ENCODE measurements at places on chromosomes 2 and 18.

DNA sequence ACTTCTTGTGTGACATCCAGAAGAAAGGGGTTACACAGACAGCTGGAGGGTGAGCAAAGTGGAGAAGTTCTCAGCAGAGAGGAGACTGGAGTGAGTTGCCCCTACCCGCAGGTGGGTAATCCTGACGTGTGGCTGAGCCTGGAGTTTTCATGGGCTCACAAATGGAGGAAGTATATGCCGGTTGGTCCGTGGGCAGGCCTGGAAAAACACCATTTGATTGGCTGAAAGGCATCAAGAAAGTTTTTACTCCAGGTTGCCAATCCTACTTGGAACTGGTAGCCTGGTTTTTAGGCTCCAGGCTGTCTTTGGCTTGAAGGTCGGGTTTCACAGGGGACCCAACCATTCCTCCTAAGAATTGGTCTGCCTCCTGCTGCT, 1177.4 kb upstream of the LRRTM1 start:
- DNase-seq, result no peak

DNA sequence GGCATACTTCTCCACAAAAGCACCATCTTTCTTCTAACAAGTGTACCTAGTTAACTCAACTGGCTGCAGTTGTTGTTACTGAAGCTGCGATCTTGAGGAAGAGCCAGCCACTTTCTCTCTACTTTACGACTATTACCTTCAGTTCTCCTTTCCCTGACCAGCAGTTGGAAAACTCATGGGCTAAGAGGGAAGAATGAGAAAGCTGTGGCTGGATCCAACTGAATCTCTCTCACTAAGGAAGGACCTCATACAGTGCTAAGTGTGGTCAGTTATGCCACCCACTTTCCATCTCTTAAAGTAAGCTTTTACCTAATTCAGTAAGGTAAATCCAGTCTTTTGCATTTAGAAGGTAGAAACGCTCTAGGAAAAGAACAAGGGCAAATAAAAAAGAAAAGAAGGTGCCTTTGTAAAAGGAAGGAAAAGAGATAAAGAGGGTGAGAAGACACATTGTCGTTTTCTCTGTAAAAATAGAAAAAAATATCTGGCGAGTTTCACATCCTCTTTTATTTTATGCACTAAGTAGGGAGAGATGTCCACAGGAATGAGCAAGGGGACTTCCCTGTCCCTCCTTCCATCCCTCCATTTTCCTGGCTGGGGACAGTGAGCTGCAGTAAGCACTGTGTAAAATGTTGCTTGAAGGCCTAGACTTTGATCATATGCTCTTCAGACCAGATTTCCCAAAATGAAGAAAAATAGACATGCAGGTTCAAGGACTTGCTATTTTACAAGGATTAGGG, 73.4 kb downstream of the PLEKHM3 start:
- no peak for DNase-seq

DNA sequence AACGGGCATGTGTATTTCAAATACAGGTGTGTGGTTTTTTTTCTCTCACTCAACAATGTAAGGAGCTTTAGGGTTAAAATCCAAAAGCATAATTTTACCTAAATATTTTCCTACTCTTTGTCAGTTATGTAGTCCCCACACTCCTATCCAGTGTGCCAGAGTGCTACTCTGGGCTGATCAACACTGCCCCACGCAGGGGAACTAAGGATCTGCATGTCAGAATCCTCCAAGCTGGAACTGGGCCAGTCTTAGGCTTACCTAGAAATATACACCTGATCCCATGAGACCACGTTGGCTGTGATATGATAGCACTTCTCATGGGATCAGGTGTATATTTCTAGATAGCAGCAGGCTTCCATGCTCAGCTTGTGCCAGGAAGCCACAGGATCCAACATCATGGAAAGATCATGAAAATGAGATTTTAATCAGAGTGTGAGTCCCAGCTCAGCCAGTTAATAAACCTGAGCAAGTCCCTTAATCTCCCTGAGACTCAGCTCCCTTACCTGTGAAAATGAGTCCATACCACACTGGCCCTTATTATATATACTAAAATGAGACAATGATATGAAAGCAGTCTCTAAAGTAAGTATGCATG, 29.7 kb downstream of the CCDC141 start:
- peak; percentile 78 for DNase-seq

- peak; percentile 84 for DNase-seq
Observed at GRCh38 chr18:48788373-48788772, 162.4 kb downstream of the SMAD7 start.

DNA sequence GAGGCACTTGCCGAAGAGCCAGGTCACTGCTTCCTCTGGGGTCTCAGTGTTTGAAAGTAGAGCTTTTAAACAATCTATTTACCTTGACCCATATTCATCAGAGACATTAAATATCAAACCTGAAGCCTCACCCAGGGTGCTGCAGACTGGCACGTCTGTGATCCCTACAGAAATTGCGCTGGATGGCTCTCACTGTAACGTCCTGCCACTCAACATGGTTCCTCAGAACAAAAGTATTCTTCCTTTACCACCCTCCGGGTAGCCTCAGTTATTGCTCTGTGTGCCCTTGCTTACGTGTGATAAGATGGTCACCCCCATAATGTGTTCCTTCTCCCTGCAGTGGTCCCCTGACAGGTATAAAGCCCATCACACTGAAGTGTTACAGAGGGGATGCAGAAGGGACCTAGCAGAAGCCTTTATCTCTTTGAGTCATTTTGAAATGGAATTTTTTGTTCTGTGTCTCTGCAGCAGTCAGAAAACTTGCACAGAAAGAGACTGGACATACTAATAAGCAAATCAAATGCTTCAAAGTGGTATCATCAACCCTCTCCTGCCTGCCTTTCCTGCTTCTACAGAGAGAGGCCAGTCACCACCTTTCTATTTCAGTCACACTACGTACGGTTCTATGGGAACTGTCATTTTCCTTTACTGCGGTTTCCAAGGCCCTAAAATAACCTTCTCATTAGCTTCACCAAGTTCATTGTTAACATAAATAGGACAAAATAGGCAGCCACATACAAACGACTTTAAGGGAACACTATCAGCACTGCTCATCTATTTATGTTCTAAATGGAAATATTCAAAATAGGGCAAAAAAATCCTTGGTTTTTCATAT, 86.8 kb downstream of the METTL8 start:
- DNase-seq, result no peak

DNA sequence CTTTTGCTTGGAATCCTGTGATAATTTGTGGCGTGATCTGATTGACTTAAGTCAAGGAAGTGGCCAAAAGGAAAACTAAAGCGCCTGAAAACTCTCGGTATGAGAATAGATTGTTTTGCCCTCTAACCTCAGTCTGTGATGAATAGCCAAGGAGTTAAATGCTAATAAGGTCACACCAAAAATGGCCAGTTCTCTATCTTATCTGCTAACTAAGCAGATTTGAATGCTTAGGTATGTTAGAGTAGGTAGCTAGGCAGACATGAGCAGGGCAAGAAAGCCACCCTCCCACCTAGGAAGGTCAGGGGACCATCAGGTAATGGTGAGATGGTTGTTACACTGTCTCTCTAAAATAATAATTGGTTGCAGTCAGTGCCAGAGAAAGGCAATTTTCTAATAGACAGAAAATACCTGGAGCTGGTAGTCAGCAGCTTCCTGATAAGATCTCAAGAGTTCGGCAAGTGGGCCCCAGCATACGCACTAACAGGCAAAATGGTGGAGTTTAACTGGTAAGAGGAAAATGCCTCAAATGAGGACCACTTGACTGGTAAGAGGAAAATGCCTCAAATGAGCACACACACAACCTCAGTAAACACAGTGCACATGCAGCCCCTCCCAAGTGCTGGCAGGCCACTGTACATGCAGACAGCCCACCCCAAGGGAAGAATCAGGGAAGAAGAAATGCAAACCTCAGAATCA, 468.4 kb downstream of the MBD2 start:
- peak; percentile 62 for DNase-seq

- peak; percentile 74 for DNase-seq
Observed at GRCh38 chr2:49154140-49154539, at the start of gene FSHR. TSS of gene FSHR (minus strand) at chr2:49154515. CDS start at chr2:49154417, 98 bp downstream.

DNA sequence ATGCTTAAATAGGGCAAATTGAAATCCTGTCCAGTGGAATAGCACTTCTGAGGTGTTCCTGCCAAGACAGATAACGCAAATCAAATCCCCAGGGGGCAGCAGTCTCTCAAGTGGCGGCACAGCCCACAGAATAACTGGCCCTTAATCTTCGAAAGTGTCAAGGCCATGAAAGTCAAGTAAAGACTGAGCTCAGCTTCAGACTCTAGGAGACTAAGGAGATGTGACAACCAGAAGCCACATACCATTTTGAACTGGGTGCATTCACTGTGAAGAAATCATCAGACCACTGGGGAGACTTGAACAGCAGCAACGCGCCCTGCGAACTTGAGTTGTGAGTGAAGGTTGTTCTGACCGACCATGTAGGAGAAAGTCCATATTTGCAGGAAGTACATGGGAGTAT, 66.0 kb upstream of the ASAP2 start:
- no peak for DNase-seq

DNA sequence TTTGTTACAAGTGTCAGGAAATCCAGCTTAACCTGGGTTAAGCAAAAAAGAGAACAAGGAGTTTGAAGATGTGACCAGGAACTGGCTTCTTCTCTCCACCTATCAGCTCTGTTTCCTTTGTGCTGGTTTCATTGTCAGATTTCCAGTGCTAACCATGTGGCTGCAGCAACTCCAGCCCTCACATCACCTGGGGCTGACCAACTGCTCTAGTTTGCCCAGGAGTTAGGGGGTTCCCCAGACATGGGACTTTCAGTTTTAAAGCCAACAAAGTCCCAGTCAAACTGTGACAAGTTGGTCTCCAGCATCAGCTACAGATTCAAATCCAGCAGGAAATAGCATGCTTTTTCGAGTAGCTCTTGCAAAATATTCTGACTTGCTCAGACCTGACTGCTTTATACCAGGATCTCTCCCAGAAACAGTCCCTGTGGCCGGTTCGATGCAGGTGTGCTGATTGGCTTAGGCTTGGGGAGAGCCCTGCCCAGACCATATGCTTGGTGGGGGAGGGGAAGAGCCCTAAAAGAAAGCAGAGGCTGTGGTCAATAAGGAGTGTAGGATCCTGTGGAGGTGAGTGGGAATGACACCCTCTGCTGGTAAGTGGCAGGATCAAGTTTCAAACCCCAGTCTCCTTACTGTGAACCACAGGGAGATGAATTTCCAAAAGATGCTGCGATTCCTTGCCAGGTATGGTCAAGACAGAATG, 49.5 kb downstream of the KCNE4 start:
- DNase-seq, result peak; percentile 80

GRCh38 chr2:10985260-10985659, 73.5 kb downstream of the KCNF1 start:
- DNase-seq, result no peak

GRCh38 chr2:215828528-215829184, 184.7 kb downstream of the MREG start:
- peak; percentile 87 for DNase-seq

GRCh38 chr2:47016172-47016913, 100.7 kb upstream of the MCFD2 start:
- DNase-seq, result peak; percentile 95

DNA sequence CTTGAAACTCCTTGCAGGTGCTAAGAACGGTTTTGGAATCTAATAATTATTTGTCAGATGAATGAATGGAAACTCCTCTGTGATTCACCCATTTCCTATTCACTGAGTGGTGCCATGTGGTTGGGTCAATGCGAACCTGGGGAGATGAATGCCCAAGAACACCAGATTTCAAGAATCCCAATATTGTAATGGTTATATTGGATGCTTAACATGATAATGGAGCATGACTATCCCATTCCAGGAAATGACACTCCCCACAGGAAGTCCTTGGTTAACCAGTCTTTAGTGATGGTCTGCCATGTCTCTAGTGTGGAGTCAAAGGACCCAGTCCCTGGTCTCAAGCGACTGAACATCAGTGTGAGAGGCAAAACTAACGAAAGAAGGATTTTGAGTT, 67.9 kb upstream of the ST3GAL5 start:
- peak; percentile 24 for DNase-seq

- no peak for DNase-seq
Observed at GRCh38 chr2:65662654-65663432, 230.4 kb upstream of the SPRED2 start.

DNA sequence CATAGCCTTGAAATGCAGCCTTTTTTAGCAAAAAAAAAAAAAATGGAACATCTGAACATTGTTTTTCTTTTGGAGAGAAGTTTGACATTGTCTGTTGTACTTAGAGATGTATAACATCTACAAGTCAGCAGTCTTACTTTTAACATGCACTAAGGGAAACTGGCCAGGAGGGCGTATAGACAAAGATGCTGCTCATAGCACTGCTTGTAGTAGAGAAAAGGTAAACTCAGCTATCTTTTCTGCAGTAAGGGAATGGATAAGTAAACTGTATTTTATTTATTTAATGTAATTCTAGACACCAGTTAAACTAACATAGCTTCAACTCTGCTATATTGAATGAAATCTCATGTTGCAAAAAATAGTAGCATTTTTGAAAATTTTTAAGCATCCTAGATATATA, 489.6 kb downstream of the PTPRM start:
- no peak for DNase-seq

DNA sequence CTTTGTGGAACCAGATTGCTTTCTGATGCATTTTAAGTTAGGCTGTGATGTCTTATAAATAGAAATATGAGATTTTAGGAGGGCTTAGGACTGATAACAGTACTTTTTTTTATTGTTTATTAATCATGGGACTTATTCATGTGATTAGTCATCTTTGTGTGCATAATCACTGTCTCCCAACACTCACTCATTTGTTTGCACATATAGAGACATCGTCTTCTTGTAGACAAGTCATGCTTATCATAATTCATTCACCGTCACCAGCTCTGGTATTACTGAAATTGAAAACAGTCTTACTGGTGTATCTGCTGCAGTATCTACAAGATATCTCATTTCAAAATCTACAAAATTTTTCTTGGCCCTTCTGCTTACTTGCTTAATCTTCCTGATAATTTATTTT, 45.8 kb downstream of the WDR7 start:
- DNase-seq, result no peak

DNA sequence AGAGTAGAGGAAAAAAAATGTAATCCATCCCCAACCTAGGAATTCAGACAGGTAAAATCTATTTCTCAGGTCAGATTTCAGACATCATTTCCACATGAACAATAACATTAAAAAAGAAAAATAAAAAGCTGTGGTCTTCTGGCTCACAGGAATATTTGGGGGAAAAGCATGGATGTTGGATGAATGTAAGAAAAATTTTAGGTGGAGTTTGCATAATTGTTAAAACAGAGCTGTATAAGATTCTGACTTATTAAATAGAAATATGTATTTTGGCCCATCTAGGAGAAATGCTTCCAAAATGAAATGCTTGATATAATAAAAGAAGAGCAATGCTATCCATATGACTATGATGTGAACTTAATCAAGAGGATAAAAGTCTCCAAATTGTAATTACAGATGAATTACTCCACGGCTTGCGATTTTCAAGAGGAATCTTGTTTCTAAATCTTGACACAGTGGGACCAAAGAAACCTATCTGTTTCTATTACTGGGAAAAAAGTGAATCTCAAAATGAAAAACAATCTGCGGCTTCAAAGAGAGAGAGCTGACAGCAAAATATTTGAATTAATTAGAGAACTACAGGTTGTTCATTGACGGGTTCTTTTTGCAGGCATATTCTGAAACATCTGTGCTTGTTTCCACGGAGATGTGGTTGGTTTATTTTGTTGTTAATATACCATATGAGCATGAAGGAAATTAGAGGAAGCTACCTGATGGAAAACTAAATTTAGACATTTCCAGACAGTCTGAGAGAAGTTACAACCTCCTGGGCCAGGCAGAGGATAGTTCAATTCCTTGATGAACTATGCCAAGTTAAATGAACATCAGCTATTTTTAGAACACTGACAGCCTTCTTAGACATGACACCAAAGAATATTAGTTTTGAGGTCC, 468.7 kb downstream of the PID1 start:
- no peak for DNase-seq
